ENCODE measurements at places on chromosomes 7 and 10. TPM values are rescaled to one million over a fixed set of nuclear protein-coding genes. Genes with fewer than 3 reads are reported as not detected.

The WEE2 gene
- not detected for total RNA-seq

GRCh38 chr10:71232089-71232998, 20.0 kb downstream of the UNC5B start:
- DNase-seq, result peak; percentile 89

The JAKMIP3 gene
- 0.44 TPM for total RNA-seq

DNA sequence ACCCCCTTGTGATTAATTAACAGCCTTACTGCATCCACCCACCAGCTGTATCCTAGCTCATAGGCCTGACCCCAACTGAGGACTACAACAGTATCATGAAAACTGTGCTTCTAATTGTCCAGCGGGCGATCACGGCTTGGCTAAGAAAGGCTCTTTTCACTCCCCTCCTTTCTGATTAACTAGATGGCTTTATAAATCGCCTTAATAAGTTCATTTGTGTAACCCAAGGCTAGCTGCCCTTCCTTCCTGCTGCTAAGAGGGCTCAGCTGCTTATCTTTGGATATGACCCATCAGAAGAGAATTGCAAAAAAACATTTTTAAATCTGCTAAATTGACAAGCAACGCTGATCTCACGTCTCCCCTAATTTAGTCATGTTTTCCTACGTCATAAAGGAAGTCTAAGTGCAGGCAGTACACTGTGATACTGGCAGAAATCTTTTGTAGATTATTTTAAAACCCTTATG, 163.0 kb upstream of the LAMB4 start:
- DNase-seq, result no peak

The CPXM2 gene
- total RNA-seq, result 8.5 TPM

DNA sequence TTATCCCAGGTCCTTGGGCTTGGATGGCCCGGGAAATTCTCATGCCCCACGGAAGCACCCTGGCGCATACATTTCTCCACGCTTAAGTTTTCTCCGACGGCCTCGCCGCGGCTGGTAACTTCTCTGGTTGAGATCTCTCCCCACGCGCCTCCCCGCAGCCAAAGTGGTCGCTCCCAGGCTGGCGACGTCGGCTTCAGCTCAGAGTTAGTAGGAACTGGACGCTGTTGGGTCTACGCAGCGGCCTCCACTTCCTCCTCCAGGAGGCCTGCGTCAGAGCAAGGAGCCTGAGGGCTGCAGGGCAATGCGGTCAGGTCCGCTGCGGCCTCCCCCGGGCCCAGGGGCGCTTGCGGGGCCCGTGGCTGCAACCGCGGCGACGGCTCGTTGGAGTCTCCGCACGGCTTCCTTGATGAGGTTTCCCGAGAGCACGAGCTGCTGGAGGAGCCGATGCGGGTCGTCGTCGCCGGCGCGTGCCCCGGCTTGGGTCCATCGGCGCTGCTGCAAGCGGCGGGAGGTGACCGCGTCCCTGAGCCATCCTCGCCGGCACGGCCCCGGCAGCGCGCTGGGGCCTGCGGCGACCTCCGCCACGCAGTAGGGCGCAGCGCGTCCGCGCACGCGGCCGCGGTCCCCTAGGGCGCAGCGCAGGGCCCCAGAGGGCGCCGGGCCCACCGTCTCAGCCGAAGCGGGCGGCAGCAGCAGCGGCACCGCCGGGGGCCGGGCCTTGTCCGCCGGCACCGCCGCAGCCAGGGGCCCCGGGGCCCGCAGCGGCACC, 744 bp downstream of the FRAT2 start:
- DNase-seq, result no peak

GRCh38 chr7:157904866-157905570, 568.2 kb downstream of the DNAJB6 start:
- no peak for DNase-seq

GRCh38 chr7:16586081-16586874, 59.3 kb downstream of the ANKMY2 start:
- DNase-seq, result no peak

- DNase-seq, result no peak
Measured at GRCh38 chr10:75115137-75115536, 3.7 kb downstream of the SAMD8 start.

- DNase-seq, result no peak
Measured at GRCh38 chr10:91597197-91597881, 35.5 kb downstream of the PPP1R3C start.

DNA sequence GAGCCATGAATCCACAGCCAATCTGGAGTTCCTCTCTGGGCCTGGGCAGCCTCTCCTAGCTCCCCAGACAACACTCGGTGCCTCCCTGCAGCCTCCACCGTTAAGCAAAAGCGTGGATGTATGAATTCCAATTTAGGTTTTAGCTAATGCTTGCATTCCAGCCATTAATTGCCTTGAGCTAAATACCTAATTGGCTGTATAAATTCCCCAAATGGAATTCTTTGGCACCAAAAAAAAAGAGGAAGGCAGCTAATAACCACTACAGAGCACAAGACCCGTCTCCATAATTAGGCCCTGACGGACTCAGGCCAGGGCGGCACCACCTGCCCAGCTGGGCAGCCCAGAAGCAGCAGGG, 140.5 kb downstream of the PTPRN2 start:
- no peak for DNase-seq

The ABI1 gene
- 20.3 TPM for total RNA-seq

- no peak for DNase-seq
Measured at GRCh38 chr10:103467406-103467805, 8.7 kb upstream of the CALHM1 start.

DNA sequence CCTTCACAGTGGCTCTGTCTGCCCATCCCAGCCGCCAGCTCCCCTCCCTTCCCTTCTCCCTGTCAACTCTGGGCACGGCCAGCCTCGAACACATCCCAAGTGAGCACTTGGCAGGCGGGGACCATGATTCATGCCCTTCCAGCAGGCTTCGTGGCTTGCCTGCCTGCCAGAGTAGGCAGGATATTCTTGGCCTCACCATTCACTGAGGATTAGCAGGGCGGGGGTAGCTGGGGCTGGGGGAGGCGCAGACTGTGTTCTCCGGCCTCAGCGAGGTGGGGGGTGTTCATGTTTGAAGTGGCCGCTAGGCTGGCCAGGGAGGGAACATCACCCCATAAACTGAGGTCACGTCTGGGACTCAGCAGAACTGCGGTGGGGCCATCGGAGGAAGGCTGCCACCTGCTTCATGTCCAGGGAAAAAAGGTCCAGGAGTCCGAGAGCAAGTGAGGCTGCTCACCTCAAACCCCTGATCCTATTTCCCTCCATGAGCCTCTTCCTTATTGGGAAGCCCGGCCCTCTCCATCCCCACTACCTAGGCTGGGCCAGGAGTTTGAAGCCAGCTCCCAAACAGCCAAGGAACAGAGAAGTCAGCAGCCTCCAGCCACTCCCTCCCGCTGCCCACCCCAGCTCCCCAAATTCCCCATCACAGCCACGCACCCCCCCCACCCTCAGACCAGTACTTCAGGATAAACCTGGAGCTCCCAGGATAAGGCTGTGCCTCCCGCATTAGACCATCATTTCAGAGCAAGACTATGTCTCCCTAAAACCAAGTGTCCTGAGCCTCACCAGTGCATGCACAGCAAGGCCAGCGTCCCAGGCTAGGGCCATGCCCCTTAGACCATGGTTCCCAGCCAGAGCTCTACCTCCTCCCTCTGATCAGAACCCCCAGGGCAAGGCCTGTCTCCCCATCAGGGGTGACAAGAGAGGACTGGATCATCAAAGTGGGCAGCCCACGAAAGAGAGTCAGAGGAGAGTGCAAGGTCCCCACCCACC, 42.8 kb upstream of the RABGEF1 start:
- no peak for DNase-seq

The CASD1 gene
- 25.5 TPM for total RNA-seq

GRCh38 chr10:24340883-24341282, 131.9 kb downstream of the KIAA1217 start:
- DNase-seq, result no peak

GRCh38 chr7:75689246-75690099, 49.3 kb downstream of the HIP1 start:
- DNase-seq, result no peak

Data from right atrium auricular region (tissue), 2 donors.